ENCODE measurements at places on chromosomes 6 and 20. TPM values are rescaled to one million over a fixed set of nuclear protein-coding genes. Genes with fewer than 3 reads are reported as not detected.

DNA sequence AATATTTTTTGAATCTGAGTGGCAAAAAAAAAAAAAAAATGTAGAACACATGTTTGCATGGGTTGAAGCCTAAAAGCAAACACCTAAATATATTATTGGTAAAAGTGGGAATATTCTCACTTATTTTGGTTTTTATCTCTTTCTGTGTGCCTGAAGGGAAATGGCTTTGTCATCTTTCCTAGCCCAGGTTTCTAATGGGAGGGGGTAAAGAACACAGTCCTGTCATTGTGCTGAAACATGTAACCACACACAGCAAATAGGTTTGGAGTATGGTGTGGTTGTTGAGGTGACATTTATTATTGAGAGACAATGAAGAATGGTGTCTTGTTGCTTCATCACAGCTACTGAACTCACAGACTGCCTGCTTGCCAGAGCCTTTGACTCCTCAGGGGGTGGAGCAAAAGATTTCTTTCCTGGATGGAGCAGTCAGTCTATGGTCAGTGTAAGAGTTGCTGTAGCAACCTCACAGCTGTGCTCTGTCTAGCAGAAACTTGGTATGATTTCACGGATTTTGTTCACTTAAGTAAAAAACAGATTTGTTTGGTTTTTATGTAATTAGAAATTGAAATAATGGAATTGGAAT is 70.2 kb downstream of the CEP57L1 start:
- H3K27me3 ChIP-seq = no peaks in the 10 kb centered on the region
- H3K27ac ChIP-seq = no peak overlapping the region
- no peak overlapping the region for H3K4me3 ChIP-seq
- no peaks in the 10 kb centered on the region for H3K4me1 ChIP-seq

GRCh38 chr6:2534406-2535042 is 216.2 kb downstream of the MYLK4 start:
- no peaks in the 10 kb centered on the region for H3K4me1 ChIP-seq
- no peak for DNase-seq
- no peak overlapping the region for H3K4me3 ChIP-seq
- H3K27ac ChIP-seq = no peak overlapping the region

DNA sequence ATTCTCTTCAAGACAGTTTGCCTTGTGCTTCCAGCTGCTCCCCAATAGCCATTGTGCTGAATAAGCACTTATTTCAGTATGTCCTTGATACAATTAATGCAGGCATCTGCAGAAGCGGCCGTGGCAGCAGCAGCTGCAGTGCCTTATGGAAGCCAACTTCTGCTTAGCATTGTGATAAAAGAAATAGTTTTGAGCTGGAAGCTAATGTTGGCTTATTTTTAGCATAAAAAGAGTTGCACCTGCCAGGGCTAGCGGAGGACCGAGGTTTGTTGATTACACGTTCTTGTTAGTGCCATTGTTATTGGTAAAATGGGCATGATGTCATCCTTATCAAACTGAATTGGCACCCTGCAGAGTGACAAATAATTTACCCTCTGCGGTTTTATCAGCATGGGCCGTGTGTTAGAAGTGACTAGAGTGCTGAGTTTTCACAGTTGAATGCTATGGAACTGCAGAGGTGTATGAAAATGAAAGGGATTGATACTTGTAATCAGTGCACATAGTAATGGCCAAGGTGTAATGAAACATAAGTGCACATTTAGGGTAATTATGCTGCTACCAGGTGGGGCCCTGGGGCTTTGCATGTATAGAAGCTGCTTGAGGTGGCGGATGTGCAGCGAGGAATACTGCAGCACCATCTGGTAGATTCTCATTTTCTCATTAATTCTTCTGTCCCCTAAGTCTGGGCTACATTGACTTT is 334.3 kb downstream of the CDKAL1 start:
- no peak for DNase-seq
- H3K4me1 ChIP-seq = no peaks in the 10 kb centered on the region
- no peak overlapping the region for H3K27ac ChIP-seq

DNA sequence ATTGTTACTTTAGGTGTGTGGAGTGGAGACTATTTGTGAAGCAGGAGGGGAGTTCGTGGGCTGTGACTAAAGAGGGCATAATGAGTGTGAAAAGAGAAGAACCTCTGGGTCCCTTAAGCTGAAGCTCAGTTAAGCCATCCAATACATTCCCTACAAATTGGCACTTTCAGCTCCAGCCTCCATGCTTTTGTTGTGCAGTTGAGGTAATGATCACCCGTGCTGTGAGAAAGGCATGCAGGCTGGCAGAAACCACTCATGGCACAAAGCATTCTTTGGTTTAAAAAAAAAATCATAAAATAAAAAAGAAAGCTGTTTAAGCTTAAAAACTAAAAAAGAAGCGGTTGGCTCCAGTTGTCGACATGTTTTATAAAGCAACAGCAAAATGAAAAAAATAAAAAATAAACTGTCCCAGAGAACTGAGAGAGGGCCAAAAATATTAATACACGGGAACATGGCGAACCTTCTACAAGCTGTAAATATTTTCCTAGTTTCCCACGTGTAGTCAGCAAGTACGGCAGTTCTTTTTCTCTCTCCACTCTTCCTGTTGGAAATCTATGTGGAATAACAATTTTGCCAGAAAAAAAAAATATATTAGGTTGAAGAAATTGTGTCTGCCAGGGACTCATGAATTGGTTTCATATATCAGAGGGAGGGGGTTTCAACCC is 82.2 kb downstream of the ANKRD60 start:
- H3K36me3 ChIP-seq = no peaks in the 10 kb centered on the region
- DNase-seq = no peak
- H3K27ac ChIP-seq = no peak overlapping the region
- no peaks in the 10 kb centered on the region for H3K27me3 ChIP-seq
- H3K4me3 ChIP-seq = no peak overlapping the region

GRCh38 chr6:158242071-158242606 is 70.1 kb upstream of the TULP4 start:
- H3K4me3 ChIP-seq = no peak overlapping the region
- no peaks in the 10 kb centered on the region for H3K36me3 ChIP-seq
- peak overlapping the region; percentile 0 for H3K27ac ChIP-seq
- H3K4me1 ChIP-seq = no peaks in the 10 kb centered on the region
- no peak for DNase-seq

- no peak overlapping the region for H3K4me3 ChIP-seq
- no peak for DNase-seq
- H3K4me1 ChIP-seq = no peaks in the 10 kb centered on the region
- no peaks in the 10 kb centered on the region for H3K27me3 ChIP-seq
These were observed 114.3 kb upstream of the JAG1 start for GRCh38 chr20:10788055-10788454.

- no peak overlapping the region for H3K4me3 ChIP-seq
- H3K27ac ChIP-seq = no peak overlapping the region
- H3K4me1 ChIP-seq = no peaks in the 10 kb centered on the region
These were observed 23.0 kb downstream of the L3MBTL1 start for GRCh38 chr20:43530321-43531090.

- DNase-seq = no peak
- no peak overlapping the region for H3K4me3 ChIP-seq
- H3K27ac ChIP-seq = no peak overlapping the region
- no peaks in the 10 kb centered on the region for H3K4me1 ChIP-seq
These were observed 284.7 kb upstream of the TAB2 start for GRCh38 chr6:149032599-149033405.

- no peak overlapping the region for H3K27ac ChIP-seq
- H3K4me1 ChIP-seq = no peaks in the 10 kb centered on the region
- no peaks in the 10 kb centered on the region for H3K27me3 ChIP-seq
These were observed 4.2 kb upstream of the GPR31 start for GRCh38 chr6:167161851-167162467.

CST2 gene
- total RNA-seq = not detected

ZC2HC1B gene
- not detected for total RNA-seq

BACH2 gene
- 1.2 TPM for total RNA-seq

GRCh38 chr6:144215402-144215931 is 65.2 kb downstream of the STX11 start:
- DNase-seq = peak; percentile 53
- H3K27me3 ChIP-seq = no peaks in the 10 kb centered on the region
- no peaks in the 10 kb centered on the region for H3K36me3 ChIP-seq
- peak overlapping the region; percentile 97 for H3K27ac ChIP-seq
- peaks cover 5% of the 10 kb centered on the region for H3K4me1 ChIP-seq
- H3K4me3 ChIP-seq = peak overlapping the region; percentile 57

GRCh38 chr6:14883921-14884320 is 361.9 kb upstream of the JARID2 start:
- H3K4me3 ChIP-seq = no peak overlapping the region
- no peak for DNase-seq
- H3K27me3 ChIP-seq = no peaks in the 10 kb centered on the region
- H3K36me3 ChIP-seq = no peaks in the 10 kb centered on the region

GNMT gene
- 0.96 TPM for total RNA-seq

- H3K27ac ChIP-seq = no peak overlapping the region
- DNase-seq = no peak
- H3K36me3 ChIP-seq = no peaks in the 10 kb centered on the region
- no peaks in the 10 kb centered on the region for H3K4me1 ChIP-seq
- H3K4me3 ChIP-seq = no peak overlapping the region
- no peaks in the 10 kb centered on the region for H3K27me3 ChIP-seq
These were observed 202.5 kb upstream of the MAN1A1 start for GRCh38 chr6:119552021-119552420.

GRCh38 chr6:7262746-7263518 is 50.1 kb downstream of the SSR1 start:
- DNase-seq = peak; percentile 17
- H3K4me1 ChIP-seq = peaks cover 4% of the 10 kb centered on the region
- H3K27ac ChIP-seq = no peak overlapping the region
- H3K36me3 ChIP-seq = no peaks in the 10 kb centered on the region
- no peaks in the 10 kb centered on the region for H3K27me3 ChIP-seq

GRCh38 chr6:155115893-155116570 is 120.9 kb downstream of the TIAM2 start:
- H3K27me3 ChIP-seq = no peaks in the 10 kb centered on the region
- no peaks in the 10 kb centered on the region for H3K36me3 ChIP-seq
- H3K27ac ChIP-seq = no peak overlapping the region
- no peak overlapping the region for H3K4me3 ChIP-seq
- no peak for DNase-seq

PI3 gene
- 262 TPM for total RNA-seq

- H3K27me3 ChIP-seq = no peaks in the 10 kb centered on the region
- no peak overlapping the region for H3K4me3 ChIP-seq
- H3K36me3 ChIP-seq = no peaks in the 10 kb centered on the region
These were observed 93.1 kb downstream of the BMP5 start for GRCh38 chr6:55782275-55782674.

SLC22A3 gene
- 2.5 TPM for total RNA-seq

PLN gene
- total RNA-seq = 24.1 TPM

- H3K27ac ChIP-seq = no peak overlapping the region
- H3K27me3 ChIP-seq = no peaks in the 10 kb centered on the region
- H3K4me1 ChIP-seq = no peaks in the 10 kb centered on the region
- H3K36me3 ChIP-seq = no peaks in the 10 kb centered on the region
- DNase-seq = no peak
These were observed 127.6 kb upstream of the TFAP2D start for GRCh38 chr6:50585441-50586330.

CABLES2 gene
- total RNA-seq = 10.5 TPM

DNA sequence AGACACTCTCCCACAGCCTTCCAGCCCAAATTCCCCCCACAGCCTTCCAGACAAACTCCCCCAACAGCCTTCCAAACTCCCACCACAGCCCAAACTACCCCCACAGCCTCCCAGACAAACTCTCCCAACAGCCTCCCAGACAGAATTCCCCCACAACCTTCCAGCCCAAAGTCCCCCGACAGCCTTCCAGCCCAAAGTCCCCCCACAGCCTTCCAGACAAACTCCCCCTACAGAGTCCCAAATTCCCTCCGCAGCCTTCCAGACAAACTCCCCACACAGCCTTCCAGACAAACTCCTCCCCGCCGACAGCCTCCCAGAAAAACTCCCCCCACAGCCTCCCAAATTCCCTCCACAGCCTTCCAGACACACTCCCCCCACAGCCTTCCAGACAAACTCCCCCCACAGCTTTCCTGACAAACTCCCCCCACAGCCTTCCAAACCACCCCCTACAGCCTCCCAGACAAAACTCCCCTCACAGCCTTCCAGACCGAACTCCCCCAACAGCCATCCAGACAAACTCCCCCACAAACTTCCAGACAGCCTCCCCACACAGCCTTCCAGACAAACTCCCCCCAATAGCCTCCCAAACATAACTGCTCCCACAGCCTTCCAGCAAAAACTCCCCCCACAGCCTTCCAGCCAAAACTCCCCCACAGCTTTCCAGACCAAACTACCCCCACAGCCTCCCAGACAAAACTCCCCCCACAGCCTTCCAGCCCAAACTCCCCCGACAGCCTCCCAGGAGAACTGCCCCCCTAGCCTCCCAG is 38.0 kb upstream of the SYNDIG1 start:
- no peak for DNase-seq
- no peaks in the 10 kb centered on the region for H3K36me3 ChIP-seq
- H3K4me1 ChIP-seq = no peaks in the 10 kb centered on the region
- no peak overlapping the region for H3K27ac ChIP-seq
- H3K27me3 ChIP-seq = no peaks in the 10 kb centered on the region

DNA sequence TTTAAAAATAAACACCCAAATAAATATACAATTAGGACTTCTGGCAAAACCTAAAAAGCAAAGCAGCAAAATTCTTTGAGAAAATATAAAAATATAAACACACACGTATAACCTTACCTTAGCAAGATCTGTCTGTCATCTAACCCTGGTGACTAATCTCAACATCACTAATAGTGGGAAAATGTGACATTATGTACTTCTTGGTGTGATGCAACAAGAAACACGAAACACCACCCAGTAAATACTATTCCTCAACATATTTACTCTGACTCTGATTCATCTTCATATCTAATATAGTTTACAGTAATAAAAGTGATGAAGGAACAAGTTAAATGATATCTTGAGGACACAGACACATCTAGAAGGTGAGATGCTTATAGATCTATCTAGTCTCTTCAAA is 332.6 kb upstream of the MANEA start:
- no peak overlapping the region for H3K27ac ChIP-seq
- H3K4me1 ChIP-seq = no peaks in the 10 kb centered on the region
- no peaks in the 10 kb centered on the region for H3K36me3 ChIP-seq
- no peaks in the 10 kb centered on the region for H3K27me3 ChIP-seq

MUCL3 gene
- 0.30 TPM for total RNA-seq

DNA sequence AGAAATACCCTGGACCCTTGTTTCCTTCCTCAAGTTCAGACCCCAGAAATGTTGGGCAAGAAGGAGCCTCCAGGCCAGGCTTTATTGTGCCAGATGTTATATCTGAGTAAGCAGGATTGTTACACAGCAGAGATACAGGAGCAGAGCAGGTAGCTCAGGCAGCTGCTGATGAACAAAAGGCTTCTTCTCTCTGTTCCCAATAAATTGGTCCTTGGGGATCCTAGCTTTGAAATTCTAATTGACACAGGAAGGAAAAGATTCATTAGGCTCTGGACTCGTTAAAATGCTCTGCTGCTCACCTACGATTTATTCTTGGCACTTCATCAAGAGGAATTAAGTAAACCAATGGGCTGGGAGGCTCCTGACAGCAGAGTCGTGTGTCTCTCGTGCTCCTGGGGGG is 54.2 kb downstream of the RALY start:
- no peaks in the 10 kb centered on the region for H3K36me3 ChIP-seq
- H3K4me3 ChIP-seq = no peak overlapping the region
- DNase-seq = no peak
- H3K27ac ChIP-seq = no peak overlapping the region
- H3K4me1 ChIP-seq = no peaks in the 10 kb centered on the region

SSTR4 gene
- total RNA-seq = not detected

CDH22 gene
- total RNA-seq = 0.13 TPM

CASS4 gene
- 0.17 TPM for total RNA-seq

GRCh38 chr6:109460161-109460829 is 4.7 kb upstream of the MICAL1 start:
- no peak for DNase-seq
- no peaks in the 10 kb centered on the region for H3K36me3 ChIP-seq
- no peak overlapping the region for H3K4me3 ChIP-seq
- no peaks in the 10 kb centered on the region for H3K27me3 ChIP-seq

- H3K4me1 ChIP-seq = no peaks in the 10 kb centered on the region
- no peak for DNase-seq
- no peaks in the 10 kb centered on the region for H3K36me3 ChIP-seq
- H3K27ac ChIP-seq = no peak overlapping the region
- no peaks in the 10 kb centered on the region for H3K27me3 ChIP-seq
These were observed 132.7 kb upstream of the IFNGR1 start for GRCh38 chr6:137351890-137352289.

C6orf141 gene
- 11.2 TPM for total RNA-seq

Data from colonic mucosa (tissue), 4 donors.